ENCODE measurements at places on chromosomes 7 and 10.

- DNase-seq = no peak
Observed at GRCh38 chr7:45203936-45204445, 46.4 kb downstream of the RAMP3 start.

DNA sequence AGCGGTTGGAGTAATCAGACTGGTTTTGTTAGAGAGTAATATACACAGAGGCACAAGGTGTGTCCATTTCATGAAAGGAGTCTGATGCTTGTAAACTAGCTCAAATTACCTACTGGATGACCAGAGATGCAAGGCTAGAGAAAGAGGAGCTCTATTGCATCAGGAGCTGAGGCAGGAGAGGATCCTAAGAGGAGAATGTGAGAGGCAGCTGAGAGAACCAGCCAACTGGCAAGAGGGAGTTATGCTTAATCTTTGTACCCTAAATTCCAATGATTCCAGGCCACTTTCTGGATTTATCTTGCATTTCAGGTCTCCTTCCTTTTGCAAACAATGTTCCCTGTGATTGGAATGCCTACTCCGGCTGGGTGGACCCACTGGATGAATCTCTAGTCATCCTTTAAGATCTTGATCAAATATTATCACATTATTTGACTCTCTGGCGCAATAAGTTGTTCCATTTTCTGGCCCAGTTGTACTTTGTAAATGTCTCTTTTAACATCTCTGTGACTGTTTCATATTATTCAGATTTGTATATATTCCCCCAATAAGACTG, 57.5 kb upstream of the PTPN12 start:
- no peak for DNase-seq

- no peak for DNase-seq
Observed at GRCh38 chr7:45525057-45525456, 49.1 kb upstream of the ADCY1 start.

GRCh38 chr10:87038286-87038717, 18.2 kb downstream of the FAM25A start:
- DNase-seq = no peak

GRCh38 chr7:32594965-32595490, 99.7 kb downstream of the AVL9 start:
- no peak for DNase-seq

Measured in NCI-H2227 treated with DMSO at 0.1 percent for 48 hours (cell line).